ENCODE measurements at places on chromosomes 2 and 18. TPM values are rescaled to one million over a fixed set of nuclear protein-coding genes. Genes with fewer than 3 reads are reported as not detected.

DNA sequence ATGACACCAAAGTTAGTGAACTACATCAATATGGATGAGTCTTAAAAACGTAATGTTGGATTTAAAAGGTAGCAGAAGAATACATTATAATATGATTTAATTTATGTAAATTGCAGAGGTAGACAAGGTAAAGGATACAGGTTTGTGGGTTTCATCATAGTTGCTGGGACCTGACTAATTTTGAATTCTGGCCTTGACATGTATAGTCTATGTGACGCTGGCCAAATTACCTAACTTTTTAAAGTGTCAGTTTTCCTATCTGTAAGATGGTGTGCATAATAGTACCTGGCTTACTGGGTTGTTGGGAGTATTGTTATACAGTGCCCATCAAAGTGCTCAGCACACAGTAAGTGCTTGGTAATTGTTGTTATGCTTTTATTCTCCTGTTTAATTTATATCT, 34.5 kb downstream of the GALNT1 start:
- DNase-seq: no peak

- DNase-seq: no peak
These were observed 169.7 kb upstream of the NOSTRIN start for GRCh38 chr2:168632709-168633121.

DNA sequence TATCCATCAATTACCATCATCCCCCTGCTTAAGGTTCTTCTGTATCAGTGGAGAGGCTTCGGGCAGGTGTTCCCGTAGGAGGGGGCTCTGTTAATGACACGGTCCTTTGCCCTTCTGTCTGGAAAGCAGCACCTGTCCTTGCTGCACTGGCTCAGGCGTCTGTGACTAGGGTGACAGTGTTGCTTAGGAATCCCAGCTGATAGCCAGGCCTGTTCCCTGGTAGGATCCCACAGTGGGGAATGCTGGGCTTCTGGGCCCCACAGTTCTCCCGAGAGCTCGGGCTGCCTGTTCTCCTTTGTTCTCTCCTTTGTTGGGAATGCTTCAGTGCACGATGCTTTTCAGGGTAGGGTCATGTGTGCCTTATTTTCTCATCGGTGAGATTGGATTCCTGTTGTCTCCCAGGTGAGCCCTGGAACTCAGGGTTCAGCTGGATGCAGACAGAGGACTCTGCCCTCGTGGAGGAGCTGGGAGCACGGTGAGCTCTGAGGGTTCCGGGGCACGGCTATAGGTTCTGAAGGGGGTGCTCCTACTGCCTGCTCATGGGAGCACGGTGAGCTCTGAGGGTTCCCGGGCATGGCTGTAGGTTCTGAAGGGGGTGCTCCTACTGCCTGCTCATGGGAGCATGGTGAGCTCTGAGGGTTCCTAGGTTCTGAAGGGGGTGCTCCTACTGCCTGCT, 9.6 kb downstream of the SNTG2 start:
- DNase-seq: no peak

DNA sequence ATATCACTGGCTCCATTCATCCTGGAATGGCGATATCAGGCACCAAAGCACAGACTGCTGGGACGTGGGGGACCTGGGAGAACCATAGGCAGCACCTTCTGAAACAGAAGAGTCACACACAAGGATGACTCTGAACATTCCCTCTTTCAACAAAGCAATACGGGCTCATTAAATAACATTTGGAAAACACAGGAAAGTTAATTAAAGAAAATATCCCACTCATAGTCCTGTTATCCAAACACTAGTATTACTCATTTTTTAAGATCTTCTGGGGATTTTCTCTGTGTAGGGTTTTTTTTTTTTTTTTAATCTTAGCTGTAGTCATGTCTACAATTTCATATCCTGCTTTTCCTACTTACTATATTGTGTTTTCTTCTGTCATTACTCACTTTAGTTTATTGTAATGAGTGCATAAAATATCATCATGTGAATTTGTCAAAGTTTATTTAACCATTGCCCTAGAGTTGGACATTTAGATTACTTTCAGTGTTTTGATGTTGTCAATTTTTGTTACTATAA, 70.0 kb upstream of the SP3 start:
- DNase-seq: no peak

DNA sequence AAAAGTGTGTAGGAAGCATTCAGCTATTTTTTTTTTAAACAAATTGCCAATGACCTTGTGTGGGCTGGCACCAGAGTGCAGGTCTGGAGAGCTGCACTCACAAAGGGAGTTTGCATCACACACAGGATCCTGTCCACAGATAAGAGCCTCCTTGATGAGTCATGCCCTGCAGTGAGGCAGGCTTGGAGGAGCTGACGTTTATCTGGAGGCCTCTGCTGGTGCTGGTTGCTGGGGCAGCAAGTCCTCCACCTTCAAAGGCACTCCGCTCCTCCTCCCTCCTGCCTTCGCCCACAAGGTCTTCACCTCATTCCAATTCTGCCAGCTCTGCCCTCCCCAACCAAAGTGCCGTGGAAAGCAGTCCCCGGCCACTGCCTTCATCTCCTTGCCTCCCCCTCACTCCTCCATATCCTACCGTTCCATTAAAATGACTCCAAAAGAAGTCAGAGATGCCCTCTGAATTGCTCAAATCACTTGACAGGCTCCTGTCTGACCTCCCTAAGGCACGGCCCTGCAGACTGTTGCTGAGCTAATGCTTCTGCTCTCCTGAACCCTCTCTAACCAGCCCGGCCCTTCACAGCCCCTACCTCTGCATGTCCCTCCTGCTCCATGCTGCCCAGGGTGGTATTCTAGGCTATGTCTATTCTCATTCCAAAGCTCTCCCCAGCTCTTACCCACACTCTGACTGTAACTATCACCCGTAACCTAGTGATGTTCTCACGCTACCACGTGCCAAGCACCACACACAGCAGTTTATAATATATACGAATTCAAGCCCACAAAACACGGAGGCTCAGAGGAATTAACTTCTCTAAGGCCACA, 30.9 kb downstream of the LONRF2 start:
- DNase-seq: no peak

DNA sequence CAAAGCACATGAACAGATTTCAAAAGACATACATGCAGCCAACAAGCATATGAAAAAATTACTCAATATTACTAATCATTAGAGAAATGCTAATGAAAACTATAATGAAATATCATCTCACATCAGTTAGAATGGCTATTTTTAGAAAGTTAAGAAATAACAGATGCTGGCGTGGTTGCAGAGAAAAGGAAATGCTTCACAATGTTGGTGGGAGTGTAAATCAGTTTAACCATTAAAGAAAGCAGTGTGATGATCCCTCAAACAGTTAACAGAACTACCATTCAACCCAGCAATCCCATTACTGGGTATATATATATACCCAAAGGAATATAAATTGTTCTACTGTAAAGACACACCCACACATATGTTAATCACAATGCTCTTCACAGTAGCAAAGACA, 117.7 kb upstream of the SETBP1 start:
- DNase-seq: no peak

DNA sequence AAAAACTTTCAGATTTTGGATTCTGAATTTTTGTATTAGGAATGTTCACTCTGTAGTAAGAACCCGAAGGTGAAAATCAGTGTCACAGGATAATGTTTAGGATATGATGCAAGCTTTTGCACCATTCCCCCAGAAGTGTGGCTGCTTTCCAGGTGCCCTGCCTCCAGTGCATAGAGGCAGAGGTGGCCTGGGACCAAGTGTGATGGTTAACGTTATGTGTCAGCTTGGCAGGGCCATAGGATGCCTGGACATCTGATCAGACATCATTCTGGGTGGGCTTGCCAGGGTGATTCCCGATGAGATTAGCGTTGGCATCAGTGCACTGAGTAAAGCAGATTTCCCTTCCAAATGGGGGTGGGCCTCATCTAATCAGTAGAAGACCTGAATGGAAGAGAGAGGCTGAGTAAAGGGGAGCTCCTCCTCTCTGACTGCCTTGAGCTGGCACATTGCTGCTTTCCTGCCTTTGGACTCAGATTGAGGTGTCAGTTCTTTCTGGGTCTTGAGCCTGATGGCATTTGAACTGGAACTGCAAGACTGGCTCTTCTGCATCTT, 177.4 kb upstream of the HS6ST1 start:
- no peak for DNase-seq

GRCh38 chr2:183162362-183162761, 38.1 kb downstream of the NUP35 start:
- DNase-seq: no peak

APLF gene
- polyA plus RNA-seq: 2.1 TPM

CASP8 gene
- 5.4 TPM for polyA plus RNA-seq

DNA sequence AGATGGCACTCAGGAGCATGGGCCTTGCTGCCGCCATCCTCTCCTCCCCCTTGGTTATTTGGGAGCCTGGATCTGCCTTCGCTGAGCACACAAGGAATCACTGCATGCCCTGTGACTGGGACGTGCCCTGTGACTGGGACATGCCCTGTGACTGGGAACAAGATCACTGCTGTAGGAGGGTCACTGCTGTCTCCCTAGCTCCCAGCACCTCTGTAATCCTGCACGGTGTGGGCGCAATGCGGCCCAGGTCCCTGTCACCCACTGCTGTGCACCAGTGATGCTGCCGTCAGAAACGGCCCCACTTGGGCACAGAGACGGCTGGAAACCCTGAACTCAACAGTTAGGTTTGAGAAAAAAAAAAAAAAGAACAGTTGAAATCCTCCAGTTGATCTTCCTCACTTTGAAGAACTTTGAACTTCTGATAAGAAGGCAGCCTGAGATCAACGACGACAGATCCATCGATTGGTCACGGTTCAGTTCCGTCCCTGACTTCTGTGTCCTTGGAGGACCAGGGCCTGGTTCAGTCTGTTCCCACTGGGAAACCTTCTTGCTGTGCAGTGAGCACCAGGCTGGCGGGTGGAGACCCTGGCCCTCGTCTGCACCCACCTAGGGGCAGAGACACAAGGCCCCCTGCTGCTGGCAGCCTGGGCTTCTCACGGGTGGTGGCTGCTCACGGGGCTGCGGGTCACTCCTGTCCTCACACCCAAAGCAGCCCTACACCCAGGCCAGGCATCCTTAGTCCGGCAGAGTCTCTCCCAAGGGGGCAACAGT, 125.9 kb downstream of the PXDN start:
- DNase-seq: no peak

GRCh38 chr2:41020358-41020757, 568.5 kb upstream of the SLC8A1 start:
- DNase-seq: no peak

DNA sequence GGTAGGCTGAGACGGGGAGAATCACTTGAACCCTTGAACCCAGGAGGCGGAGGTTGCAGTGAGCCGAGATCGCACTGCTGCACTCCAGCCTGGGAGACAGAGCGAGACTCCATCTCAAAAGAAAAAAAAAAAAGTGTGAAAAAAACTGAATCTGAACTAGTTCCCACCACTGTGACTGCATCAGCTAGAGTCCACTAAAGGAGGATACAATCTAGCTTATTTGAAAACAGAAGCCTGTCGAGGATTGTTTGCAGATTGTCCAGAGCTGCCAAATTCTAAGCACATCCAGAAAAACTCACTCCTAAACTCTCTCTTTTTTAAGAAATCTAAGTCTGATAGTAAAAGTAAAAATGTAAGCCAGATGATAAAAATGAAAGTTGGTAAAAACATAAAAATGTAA, 10.6 kb downstream of the GFPT1 start:
- no peak for DNase-seq

- DNase-seq: no peak
These were observed 187.3 kb downstream of the FAM210A start for GRCh38 chr18:13539050-13539449.

DNA sequence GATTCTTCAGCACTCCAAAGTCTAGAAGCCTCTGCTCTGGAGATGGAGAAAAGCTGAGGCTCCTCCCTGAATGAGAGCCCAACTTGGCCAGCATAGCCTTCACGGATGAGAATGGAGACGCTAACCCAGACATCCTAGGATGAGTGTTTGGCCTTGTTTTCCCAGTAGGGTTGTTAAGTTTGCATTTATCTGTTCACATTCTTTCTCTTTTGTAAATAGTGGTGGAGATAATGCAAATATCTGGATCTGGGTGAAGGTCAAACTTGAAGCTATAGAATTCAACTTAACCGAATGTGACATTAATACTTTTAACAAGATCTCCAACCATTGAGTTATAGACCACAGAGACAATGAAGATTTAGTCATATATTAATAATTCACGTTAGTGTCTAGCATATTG, 53.4 kb upstream of the BZW1 start:
- no peak for DNase-seq

DNA sequence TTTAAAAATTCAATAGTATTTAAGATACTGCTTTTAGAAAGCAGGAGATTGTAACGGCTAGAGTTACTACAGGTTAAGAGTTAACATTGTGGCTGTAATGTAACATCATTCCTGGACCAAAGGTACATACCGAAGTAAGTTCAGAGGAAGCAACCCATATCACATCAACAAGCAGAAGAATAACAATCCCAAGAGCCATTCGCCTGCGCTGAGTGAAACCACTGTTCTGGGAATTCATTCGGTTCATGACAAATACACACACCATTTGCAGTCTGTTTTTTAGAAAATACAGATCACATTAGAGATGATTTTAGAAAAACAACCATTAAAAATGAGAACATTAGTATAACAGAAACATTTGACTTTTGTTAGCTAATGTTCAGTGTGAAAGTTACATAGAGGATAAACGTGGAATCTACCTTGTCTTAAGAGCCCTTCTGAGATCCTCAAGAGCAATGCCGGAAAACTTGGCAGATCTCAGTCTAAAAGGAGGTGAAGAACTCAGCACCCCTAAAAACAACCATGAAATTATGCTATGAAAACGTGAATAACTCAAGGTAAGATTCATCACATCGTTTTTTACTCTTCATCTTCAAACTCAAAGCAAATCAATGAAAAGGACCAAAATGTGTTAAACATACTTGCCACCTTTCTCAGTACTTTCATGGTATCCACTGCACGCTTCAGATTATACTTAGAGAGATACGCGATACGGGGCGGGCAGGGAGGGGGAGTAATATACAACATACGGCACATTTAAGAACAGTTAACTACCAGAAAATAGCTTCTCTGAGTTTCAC, 1.2 kb downstream of the SLC35F5 start:
- peak; percentile 2 for DNase-seq

LOXHD1 gene
- polyA plus RNA-seq: 2.8 TPM

- peak; percentile 11 for DNase-seq
These were observed 96.8 kb downstream of the CLIP4 start for GRCh38 chr2:29212009-29212408.

SERPINB12 gene
- 1.3 TPM for polyA plus RNA-seq

- DNase-seq: no peak
These were observed 75.6 kb downstream of the MAP4K4 start for GRCh38 chr2:101773137-101773536.

DSC1 gene
- polyA plus RNA-seq: 0.56 TPM

DNA sequence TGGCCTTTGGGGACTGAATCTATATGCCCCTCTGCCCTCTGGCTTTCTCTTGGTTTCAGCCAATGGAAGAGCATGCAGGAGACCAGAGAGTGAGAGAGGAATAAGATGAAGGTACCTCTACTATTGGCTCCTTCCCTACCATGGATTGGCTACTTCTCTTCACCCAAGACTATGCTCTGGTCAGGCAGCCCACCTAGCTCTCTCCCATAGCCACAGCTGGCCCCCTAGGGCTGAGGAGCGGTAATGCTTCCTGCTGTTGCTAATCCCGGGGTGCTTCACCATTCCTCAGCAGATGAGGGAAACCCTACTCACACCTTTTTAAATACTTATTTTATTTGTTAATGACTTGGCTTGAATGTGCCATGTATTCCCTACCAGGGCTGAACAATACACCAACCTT, 142.4 kb downstream of the MREG start:
- no peak for DNase-seq

All from hindlimb muscle (tissue), 1 donor.